Skin of body (tissue), 3 donors: ENCODE measurements at places on chromosomes 4 and X.
A peak's percentile ranks its signal among the peaks of the same experiment; 100 is the strongest.

- no peak for DNase-seq
Observed at GRCh38 chr4:39900966-39901365, 76.7 kb downstream of the PDS5A start.

DNA sequence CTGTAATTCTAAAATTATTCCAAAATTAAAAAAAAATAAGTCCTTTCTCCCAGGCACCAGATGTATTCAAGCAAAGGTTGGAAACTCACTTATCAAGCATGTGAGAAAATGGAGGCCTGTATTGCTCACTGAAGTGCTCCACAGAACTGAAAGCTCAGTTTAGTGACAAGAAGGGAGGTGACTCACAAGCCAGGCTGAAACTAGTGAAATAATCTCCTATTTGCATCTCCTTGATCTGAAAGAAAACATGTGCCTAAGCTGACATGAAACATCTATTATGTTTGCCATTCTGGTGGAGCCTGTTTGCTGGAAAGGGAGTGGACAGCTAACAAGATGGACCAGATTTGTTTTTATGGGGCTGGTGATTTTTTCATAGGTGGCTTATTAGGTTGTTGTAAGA, 54.0 kb upstream of the AMELX start:
- no peak for DNase-seq

DNA sequence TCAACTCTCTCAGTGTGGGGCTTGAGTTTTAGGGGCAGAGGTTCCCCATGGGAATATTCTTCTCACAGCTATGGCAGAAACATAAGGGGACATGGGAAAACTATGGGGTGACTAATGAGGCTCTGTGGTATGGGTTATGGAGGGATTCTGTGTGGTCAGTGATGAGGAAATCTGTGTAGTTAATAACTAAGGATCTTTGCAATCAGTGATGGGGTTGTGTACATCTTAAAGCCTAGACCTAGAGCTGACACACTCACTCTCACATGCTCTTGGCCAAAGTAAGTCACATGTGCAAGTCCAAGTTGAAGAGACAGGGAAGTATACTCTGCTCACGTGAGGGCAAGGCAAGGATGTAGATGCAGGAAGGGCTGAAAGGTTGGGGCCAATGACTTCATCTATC, 86.4 kb upstream of the UXT start:
- DNase-seq = no peak

GRCh38 chrX:120302434-120302833, 8.8 kb downstream of the TMEM255A start:
- no peak for DNase-seq

GRCh38 chrX:17977696-17978095, 116.6 kb upstream of the RAI2 start:
- no peak for DNase-seq

DNA sequence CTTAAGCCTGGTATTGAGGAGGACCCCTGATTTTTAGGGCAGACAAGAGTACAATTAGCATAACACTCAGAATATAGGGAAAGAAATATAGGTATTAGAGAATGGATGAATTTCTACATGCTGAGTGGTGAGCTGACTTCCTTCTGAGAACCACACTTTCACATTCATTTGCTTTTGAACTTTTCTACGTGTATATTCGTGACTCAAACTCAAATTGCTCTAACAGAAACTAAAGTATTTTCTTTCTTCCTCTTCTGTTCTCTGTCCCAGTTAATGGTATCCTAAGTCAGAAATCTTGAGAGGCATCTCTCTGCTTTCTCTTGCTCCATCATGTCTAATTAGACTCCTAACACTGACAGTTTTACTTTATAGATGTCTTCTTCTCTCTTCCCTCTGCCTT, 103.2 kb upstream of the CITED1 start:
- DNase-seq = no peak

GRCh38 chrX:116657071-116657470, 194.3 kb upstream of the CT83 start:
- DNase-seq = no peak

GRCh38 chrX:11135564-11136185, 24.5 kb downstream of the HCCS start:
- DNase-seq = peak; percentile 38

- no peak for DNase-seq
Observed at GRCh38 chr4:105569866-105570236, 17.4 kb downstream of the ARHGEF38 start.

DNA sequence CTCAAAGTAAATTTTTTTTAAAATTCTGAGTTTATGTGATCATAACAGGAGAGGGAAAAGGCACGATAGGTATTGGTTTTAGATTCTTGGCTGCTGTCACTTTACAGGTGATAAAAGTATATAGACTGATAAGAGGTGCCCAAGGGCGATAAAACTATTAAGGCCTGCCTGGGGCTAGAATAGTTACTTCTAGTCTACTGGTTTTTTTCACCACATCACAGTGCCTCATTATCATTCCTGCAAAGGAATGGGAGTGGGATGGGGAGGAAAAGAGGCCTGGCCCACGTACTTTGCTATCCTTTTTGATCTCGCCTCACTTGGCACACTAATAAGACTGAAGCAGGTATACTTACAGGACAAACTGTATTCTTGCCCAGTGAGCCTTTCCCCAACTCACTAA, 46.6 kb downstream of the CXorf58 start:
- DNase-seq = no peak

GRCh38 chr4:173573286-173573685, 43.3 kb upstream of the HAND2 start:
- DNase-seq = no peak

- no peak for DNase-seq
Observed at GRCh38 chr4:8917321-8917811, 45.7 kb upstream of the HMX1 start.

- no peak for DNase-seq
Observed at GRCh38 chr4:73317092-73317491, 58.5 kb upstream of the ANKRD17 start.

- DNase-seq = no peak
Observed at GRCh38 chrX:150036181-150036580, 97.9 kb upstream of the EOLA2 start.

GRCh38 chr4:138835832-138836533, 179.6 kb upstream of the NOCT start:
- peak; percentile 24 for DNase-seq

DNA sequence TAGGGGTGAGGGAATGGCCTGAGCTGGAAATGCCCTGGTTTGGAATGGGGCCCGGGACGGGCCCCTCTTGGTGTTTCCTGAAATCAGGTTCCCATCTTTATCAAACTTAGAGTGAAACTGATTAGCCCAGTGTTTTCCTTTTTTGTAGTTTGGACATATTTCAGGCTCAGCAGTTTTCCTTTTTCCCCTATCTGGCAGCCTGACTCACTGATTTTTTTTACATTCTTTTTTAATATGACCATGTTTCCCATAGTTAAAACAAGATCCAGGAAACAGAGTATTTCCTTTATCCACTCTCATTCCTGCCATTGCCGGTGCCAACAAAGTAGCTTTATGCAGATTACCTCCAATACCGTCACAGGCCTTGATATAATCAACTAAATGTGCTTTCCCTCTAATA, 20.5 kb upstream of the C4orf17 start:
- DNase-seq = no peak

- DNase-seq = peak; percentile 83
Observed at GRCh38 chr4:123599920-123600810, 203.6 kb downstream of the SPRY1 start.

DNA sequence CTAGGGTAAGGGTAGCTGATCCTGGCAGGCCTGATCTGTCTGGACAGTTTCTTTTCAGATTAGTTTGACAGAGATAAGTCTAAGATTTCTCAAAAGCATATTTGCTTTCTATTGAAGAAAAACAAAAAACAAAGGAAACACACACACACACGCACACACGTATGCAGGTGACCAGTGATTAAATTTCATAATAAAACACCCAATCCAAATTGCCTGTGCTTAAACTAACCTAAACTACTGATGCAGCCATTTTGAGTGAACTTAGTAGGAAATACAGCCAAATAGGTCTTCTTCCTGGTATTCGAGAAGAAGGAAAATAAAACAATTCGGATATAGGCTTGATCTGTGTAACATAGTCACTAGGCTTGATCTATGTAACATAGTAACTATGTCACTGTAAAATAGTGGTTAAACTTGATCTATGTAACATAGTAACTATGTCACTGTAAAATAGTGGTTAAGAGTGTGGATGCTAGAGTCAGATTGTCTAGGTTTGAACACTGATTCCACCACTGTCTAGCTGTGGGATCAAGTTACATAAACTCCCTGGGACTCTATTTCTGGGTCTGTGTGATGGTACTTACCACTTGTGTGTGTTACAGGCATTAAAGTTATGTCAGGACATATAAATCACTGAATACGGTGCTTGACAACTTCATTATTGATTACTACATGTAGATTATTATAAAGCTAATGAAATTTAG, 9.8 kb upstream of the CCNG2 start:
- DNase-seq = no peak

- peak; percentile 48 for DNase-seq
Observed at GRCh38 chr4:143281507-143282190, 55.0 kb upstream of the GAB1 start.

- DNase-seq = no peak
Observed at GRCh38 chr4:26930964-26931363, 70.3 kb downstream of the STIM2 start.

DNA sequence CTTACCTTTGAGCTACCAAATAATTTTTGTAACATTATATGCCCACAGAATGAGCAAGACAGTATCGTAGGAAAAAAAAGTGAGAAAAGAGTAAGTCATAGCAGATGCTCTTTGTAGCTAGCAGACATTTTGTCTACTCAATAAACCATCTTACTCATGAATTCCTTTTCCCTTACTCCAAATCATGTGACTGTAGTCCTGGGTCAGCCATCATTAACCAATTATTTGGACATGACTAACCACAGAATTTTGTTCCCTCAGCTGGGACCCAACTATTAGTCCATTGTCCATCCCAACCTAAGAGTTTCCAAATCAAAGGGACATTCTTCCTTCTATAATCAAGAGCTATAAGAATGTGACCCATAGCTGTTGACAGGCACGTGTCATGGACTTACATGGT, 11.4 kb downstream of the UBE2D3 start:
- DNase-seq = no peak

DNA sequence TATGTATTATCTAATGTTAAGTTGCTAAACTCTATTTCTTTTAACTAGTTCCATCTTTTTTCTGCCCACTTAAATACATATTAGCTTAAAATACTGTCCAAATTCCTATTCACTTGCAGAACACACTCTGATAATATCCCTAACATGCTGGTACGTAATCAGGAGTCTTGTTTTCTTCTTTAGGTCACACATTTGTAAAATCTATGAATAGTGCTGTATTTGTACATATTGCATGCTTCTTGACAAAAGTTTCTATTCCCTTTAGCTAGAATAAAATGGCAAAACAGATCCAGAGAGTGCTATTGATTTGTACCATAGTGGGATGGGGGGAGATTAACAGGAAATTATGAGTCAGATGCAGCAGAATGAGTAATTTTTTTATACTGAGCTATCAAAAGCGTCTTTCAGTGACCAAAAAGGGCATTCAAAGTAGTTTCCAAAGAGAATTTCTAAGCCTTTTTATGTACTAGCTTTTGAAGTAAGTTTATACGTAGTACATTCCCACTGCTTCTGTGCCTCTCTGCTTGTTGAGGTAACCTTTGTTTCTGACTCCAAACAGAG, 126.5 kb downstream of the PTPN13 start:
- DNase-seq = peak; percentile 13

DNA sequence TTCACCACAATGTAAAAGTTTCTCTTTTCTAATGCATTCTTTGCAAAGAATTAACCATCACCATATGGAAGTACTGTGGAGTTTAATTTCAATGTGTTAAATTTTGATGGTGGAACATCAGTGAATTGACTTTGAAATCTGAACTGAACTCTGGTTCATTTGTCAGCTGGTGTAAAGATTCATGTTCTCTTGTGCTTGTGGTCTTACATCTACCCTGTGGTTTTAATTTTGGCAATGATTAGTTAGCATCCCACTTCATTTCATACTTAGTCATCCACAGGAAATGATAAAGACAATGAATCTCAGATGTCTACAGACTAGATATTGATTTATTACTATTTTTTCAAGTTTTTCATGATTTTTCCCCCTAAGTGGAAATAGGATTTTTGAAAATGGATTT, 77.8 kb downstream of the GRID2 start:
- DNase-seq = peak; percentile 76

DNA sequence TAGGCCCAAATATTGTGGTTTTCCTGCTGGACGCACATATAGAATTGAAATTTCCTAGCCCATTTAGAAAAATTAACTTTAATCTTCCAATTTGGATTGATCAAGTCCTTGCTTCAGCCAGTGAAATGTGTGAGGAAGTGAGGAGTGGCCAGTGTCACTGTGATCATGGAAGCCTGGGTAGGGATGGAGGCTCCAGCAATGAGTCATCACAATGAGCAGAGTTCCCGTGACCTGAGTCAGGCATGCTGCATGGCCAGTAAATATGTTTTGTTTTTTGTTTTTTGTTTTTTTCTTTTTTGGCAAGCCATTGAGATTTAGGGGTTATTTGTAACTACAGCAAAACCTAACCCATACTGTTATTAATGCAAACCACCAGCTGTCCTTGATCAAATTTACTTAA, 52.1 kb downstream of the IDS start:
- DNase-seq = no peak

DNA sequence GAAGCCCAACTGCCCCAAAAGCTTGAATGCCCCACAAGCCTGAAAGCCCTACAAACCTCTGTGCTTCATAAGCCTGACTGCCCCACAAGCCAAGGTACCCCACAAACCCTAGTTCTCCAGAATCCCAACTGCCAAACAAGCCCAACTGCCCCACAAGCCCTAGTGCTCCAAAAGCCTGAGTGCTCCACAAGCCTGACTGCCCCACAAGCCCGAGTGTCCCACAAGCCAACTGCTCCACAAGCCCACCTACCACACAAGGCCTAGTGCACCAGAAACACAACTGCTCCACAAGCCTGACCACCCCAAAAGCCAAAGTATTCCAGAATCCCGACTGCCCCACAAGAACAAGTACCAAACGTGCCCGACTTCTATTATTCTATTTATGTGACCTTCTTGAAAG, 13.6 kb upstream of the HSFX3 start:
- DNase-seq = no peak

- DNase-seq = no peak
Observed at GRCh38 chrX:63283348-63283747, 67.8 kb downstream of the SPIN4 start.

- DNase-seq = no peak
Observed at GRCh38 chrX:69125094-69125493, 40.2 kb downstream of the PJA1 start.

DNA sequence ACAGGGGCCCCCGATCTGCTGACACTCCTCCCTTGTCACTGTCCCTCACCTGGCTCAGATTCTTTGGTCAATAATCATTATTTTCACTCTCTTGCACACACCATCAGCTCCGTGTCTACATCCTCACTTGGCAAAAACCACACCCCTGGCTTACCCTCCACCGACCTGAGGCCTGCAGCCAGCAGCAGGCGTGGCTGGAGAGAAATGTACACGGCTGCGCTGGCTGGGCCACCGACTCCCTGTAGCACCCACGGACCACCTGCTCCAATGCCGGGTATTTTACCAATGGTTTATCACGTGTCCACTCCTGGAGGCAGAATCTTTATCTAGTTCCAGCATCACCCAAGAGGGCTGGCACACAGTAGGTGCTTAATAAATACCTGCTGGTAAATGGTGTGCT, 98.4 kb downstream of the WFS1 start:
- no peak for DNase-seq

GRCh38 chr4:82851885-82852750, 38.8 kb downstream of the SEC31A start:
- no peak for DNase-seq
